Stimulated activated CD8-positive, alpha-beta memory T cell treated with anti-CD3 and anti-CD28 coated beads, Interleukin-2, amount 100 ng/mL, for 1 hour (primary cell): ENCODE measurements at places on chromosomes 2 and 18.

GRCh38 chr2:226766352-226767055 lies 33.1 kb downstream of the IRS1 start:
- no peak for DNase-seq

DNA sequence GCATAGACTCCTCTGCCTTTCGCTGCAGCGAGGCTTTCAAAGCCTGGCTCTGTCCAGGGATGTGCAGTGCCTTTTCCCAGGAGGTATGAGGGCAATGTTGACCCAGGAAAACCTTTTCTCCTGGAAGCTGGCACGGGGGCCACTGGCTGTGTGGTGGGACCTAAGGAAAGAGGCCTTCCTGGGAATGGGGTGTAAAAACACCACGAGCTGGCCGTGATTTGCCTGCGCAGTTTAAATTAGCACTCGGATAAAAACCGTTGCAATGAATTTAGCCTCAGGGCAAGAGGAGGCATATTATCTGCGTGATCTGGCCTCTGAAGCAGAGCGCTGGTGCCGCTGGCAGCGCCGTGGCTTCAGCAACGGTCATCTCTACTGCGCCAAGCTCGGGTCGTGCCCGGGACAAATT lies 3.0 kb downstream of the OSR1 start:
- DNase-seq, result no peak

DNA sequence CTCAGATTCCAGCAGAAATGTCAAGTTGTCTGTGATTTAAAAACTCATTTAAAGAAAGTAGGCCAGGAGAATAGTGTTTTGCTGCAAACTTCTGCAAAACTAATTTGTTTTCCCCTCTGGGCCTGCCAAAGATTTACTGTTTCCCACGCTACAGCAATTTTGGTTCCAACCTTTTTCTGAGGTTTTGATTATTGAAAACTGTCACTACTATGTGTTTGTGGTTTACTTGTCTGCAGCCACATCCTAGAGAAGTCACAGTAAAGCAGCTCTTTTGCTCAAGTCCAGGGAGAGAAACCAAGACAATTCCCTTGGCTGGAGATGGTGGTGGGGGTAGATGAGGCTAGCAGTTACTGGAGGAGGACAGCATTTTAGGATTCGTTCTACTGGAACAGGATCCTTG lies 12.8 kb downstream of the IL1R2 start:
- no peak for DNase-seq

DNA sequence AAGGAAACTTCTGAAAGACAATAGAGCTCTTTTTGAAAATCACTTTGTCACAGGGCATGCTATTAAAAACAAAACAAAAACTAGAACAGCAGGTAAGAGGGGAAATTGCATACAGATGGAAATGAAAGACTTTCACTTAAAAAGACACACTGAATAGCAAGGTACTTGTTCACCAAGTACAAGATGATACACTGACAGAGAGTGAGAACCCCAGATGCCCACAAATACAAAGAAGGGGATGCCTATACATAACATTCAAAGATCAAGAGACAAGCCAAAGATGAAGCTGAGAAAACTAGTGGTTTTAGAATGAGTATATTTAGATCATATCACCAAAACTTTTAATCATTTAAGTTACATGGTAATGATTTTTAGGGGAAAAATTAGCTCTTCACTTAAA lies 60.7 kb downstream of the ASXL2 start:
- no peak for DNase-seq

GRCh38 chr2:216904974-216905373 lies 45.1 kb upstream of the TNP1 start:
- no peak for DNase-seq

- DNase-seq, result no peak
Measured at GRCh38 chr18:33212363-33212762, 228.2 kb downstream of the CCDC178 start.

DNA sequence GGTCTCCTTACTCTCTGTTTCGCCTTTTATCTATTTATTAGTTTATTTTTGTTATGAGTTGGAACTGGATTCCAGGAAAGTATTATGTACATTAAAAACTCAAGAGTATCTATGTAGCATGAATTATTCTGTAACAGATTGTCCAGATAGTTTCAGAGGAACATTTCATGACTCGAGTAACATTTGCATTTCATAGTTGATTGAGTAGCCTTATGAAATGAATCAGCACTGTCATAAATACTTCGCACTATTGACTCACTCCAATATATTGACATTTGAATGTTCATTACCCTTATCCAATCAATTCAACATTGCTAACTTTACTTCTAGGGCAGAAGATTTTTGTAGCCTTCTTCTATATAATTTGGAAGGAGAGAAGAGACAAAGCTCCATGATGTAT lies 11.3 kb upstream of the VRK2 start:
- no peak for DNase-seq

DNA sequence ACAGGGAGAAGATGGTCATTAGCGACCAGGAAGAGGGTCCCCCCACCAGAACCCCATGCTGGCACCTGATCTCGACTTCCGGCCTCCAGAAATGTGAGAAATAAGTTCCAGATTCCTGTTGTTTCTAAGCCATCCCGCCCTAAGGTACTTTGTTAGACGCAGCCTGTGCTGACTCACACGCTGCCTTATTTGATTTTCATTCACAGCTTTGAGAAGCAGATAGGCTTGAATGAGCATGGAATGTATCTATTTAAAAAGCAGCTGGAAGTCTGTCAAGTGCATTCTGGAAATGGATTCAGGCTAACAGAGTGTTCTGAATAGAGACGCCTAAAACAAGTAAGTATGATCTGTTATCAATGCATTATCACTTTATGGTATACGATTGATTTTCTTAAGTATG lies 8.3 kb upstream of the IL1R2 start:
- no peak for DNase-seq

DNA sequence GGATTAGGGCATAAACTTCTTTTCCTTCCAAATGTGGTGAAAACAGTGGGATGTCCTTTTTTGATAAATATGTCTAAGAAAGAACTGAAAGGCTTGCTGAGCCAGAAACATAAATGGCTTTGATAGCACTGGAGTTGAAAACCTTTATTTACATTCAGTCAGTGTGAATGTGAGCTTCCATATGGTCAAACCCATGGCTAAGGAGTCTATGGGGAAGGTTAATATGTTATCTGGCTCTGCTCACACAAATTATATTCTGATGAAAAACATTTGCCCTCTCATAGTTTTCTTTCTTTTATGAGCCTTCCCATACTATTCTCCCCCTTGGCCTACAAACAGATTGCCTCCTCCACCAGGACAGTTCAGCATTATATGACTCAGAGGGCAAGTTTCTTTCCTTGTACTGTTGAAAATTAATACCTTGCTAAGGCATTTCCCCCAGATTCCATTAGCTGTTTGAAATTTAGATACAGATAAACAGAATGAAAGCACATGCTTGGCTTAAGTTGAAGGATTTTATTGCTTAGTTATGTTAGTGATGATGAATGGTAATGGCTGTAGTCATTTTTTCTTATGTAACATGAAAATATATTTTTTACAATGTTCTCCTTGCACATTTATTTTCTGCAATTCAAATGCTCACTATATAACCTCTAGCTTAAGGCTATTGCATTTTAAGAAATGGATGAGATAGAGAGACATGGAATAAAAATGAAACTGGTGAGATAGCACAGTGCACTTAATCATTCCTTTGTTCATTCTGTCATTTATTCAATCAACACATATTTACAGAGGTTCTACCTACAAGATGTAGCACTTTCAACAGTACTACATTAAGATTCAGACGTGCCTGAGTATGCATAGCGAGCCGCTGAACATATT lies 544.1 kb downstream of the LRRTM4 start:
- no peak for DNase-seq

DNA sequence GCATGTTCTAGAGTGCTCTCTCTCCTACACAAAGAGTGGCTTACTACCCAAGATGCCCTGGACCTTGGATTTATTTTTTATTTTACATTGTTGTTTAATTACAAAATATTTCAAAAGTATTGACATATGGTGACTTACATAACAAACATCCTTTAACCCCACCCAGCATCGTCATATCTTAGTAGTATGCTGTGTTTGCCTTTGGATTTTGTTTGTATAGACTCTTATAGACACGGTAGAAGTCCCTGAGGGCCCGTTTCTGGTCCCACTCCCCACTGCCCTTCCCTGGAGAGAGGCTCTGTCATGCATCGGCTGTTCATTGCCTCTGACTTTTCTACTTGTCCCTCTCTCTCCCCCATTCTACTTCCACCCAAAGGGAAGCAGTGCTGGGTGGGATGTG lies 112.0 kb downstream of the ZBTB7C start:
- DNase-seq, result no peak
